ENCODE measurements at places on chromosomes 16 and 17.

- no peak for DNase-seq
Measured at GRCh38 chr17:65097110-65097509, 40.1 kb upstream of the RGS9 start.

DNA sequence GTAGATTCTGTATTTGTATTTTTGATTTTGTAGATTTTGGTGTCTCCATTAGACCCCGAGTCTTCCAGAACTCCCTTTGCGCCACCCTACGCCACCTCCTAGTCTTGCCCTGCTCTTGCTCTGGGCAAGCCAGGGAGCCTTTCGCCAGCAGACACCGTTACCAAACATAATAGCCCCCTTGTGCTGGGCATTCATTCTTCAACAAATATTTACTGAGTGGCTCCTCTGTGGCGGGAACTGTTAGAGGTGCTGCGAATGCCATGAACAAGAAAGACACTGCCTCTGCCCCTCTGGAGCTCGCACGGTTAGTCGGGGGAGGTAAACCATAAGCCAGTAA is 841 bp upstream of the GPT2 start:
- DNase-seq = no peak

DNA sequence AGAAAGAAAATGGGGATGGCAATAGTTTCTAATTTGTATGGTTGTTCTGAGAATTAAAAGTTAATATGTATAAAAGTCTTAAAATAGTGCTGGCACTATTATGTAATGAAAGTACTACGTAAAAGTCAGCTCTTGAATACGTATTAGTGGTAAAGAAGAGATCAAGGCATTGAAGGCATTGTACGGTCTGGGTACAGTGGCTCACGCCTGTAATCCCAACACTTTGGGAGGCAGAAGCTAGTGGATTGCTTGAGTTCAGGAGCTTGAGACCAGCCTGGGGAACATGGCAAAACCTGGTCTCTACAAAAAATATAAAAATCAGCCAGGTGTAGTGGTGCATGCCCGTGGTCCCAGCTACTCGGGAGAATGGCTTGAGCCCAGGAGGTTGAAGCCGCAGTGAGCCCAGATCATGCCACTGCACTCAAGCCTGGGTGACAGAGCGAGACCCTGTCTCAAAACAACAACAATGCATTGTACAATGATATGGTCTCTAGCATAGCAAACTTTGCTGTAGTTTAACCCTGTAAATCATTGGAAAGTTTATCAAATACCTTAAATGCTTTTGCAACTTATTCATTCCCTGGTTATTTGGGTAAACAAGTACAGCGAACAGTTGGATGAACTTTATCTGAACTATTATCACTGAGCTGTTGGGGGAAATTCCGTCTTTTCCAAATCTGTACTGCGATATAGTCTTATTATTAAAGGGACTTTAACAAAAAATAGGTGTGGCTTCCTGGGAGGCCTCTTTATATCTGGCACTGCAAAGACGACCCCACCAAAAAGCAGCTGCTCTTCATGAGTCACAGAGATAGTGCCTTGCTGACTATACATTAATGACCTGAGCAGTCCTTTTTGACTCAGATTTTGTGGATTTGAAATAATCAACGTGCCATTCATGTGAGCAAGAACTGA is 73.6 kb downstream of the GPRC5B start:
- no peak for DNase-seq

- DNase-seq = no peak
Measured at GRCh38 chr16:84132527-84133285, 12.3 kb downstream of the HSDL1 start.

GRCh38 chr16:75718452-75718851 is 7.8 kb downstream of the CPHXL start:
- DNase-seq = no peak

GRCh38 chr16:63059676-63060075 is 1023.4 kb upstream of the CDH8 start:
- DNase-seq = no peak

DNA sequence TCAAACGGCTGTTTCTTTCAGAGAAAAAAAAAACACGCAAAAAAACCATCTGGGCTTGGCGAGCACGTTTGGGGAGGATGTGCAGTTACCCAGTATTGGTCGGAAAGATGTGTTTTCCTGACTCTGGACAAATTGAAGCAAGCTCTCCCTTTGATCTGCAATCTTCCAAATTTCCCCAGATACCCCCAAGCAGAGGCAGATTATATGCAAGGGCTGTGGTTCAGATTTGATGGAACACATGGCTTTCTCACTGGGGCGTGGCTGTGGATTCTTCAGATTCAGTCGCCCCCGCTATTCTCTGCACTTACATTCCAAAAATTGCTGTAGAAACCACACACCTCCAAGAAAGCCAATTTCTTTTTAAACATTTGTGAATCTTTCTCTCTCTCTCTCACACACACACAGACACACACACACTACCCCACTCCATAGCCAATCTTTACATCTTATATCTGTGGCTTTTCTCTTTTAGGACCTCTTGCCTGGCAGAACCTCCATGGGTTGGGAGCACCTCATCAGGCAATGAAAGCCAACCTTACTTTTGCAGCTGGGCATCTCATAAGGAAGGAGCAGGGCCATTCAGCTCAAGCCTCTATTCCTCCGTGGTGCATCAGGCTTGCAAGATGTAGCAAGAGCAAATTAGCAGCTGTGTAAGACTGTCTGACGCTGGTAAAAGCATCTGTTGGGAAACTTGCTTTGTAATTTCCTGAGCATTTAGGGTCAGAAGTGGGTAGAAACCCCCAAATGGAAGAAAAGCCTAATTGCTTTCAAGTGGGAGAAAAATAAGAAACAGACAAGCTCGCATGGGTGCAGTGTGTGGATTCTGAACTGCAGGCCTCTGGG is 103.9 kb upstream of the FAM20A start:
- DNase-seq = no peak

DNA sequence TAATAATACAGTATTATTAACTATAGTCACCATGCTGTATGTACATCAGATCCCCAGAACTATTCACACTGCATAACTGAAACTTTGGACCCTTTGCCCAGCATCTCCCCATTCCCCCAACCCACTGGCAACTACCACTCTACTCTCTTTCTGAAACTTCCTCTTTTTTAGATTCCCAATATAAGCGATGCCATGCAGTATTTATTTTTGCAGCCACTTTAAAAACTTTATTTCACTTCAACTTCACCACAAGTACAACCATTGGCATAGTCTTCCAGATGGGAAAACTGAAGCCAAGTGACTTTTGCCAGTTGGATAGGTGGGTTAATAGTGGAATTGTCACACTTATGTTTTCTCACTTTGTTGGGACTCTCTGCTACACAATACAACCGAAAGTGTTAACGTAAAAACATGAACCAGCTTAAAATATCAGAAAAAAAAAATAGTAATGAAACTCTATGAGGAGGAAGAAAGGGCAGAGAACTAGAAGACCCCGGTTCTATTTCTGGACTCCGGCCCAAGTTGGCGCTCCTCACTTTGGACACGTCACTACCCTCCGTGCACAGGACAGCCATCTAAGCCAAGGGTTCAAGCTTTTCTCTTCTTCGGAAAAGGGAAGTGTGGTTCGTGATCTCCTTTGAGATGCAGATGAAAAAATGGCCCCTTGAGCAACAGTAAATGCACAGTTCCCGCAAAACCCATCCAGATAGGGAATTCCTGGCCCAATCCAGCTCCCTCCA is 743 bp downstream of the SHCBP1 start:
- no peak for DNase-seq

DNA sequence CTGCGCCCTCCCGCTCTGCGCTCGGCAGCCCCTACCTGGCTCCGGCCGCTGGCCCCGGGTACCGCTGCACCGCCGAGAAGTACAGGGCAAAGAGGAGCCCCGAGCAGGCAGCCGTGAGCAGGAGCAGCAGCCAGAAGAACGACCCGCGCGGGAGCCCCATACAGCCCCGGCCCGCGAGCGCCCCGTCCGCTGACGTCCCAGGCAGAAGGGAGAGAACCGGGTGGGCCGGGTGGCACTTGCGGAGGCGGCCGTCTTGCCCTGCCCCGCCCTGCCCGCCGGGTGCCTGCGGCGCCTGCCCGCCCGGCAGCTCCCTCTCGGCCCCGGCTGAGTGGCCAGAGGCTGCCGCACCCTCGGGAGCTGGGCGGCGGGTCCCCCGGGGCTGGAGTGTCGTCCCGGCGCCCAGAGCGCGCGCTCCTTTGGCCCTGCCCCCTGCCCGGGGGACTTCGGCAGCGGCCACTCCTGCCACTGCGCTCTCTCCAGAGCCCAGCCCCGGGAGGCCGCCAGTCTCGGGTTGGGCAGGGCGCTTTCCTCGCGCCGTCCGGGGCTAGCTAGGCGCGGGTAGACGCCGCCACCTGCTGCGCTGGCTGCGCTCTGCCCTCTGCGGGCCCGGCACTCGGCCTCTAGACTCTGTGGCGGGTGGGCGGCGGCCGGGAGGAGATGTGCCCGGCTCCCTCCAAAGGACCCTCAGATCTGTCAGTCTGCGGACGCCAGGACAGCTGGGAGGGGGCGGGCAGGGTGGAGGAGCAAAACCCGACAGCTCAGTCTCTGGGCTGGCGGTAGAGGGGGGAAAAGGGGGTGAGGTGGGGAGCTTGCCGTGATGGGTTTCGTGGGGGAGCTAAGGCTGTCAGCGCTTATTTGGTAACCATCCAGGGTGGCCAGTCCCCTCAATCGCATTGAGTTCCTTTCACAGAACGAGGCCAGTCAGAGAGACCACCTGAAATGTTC is at the start of gene ST6GALNAC2:
ST6GALNAC2 (minus strand) TSS at position 212 of the 945 bp plus-strand sequence; CDS start at position 160, 52 bp downstream.
- no peak for DNase-seq

DNA sequence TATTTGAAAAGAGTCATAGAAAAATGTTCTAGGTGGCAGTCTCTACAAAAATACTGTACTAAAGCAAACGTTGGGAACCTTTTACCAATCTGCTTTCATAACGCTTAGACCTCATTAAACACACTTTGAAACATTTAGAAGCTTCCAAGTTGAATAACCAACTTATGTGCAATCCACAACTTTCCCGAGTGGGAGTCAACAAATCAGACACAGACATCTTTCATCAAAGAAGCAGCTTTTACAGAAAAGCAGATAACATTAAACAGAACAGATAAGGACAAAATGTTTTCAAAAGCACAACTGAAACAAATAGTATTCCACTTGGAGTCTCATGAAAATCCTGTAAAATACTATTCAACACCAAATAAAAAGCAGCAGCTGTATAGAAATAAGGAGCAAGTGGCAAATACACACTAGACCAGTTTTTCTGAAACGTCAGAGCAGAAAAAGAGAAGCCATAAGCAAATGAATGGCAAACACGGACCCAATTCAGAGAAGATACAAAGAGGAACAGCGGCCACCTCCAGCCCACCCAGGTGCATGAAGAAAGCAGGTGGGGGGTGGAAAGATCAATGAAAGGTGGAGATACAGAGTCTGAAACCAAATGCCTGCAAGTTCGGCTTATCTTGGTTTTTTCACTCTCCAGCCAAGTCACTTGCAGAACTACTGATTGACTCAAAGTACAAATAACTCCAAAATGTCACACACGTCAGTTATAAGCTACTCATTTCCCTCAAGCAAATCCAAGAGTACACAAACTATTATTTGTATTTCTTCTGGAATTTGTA is 18.4 kb upstream of the FBF1 start:
- no peak for DNase-seq

- no peak for DNase-seq
Measured at GRCh38 chr16:23476289-23476688, 23.3 kb upstream of the COG7 start.

DNA sequence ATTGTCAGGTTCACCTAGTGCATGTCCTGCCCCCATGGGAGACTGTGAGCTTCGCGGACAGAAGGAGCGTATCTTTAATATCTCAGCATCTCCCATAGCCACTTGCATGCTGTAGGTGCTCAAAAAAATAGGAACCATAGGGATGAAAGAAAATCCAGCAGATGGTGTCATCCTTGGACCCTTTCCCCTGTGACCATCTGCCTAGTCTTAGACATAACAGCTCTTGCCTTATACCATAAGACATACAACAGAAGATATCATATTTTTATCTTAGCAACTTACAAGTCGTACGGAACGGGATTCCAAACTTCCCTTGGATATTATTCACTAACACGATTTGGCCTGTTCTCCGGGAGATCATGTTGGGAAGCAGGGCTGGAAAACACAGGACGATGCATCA is 14.5 kb downstream of the DHRS7C start:
- DNase-seq = no peak

DNA sequence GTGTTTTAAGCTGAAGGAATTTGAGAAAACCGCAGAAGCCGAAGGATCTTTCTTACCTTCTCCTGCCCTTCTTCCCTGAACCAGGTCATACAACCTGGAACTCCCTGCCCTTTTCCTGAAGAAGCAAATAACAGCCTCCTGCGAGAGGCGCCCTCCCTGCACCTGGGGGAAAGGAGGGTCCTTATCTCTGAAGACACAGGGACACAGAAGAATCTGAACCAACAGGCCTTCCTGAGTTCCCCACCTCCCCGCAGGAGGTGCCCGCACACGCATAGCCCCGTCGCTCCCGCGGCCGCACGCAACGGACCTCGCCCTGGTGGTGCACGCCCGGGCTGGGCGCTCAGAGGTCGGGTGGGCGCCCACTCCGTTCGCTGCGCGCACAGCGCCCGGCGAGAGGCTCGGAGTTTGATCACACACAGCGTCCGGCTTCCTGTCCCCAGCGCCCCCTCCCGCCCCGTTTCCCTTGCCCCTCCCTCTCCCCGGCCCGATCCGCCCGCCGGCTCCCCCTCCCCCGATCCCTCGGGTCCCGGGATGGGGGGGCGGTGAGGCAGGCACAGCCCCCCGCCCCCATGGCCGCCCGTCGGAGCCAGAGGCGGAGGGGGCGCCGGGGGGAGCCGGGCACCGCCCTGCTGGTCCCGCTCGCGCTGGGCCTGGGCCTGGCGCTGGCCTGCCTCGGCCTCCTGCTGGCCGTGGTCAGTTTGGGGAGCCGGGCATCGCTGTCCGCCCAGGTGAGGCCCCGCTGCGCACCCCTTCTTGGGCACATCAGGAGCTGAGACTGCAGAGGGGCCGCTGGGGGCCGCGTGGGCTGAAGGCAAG is at the start of gene TNFSF12:
TNFSF12 (plus strand) TSS at position 474 of the 816 bp plus-strand sequence; CDS start at position 570, 96 bp downstream.
- no peak for DNase-seq

GRCh38 chr17:62888148-62888547 is 77.9 kb upstream of the TANC2 start:
- no peak for DNase-seq

DNA sequence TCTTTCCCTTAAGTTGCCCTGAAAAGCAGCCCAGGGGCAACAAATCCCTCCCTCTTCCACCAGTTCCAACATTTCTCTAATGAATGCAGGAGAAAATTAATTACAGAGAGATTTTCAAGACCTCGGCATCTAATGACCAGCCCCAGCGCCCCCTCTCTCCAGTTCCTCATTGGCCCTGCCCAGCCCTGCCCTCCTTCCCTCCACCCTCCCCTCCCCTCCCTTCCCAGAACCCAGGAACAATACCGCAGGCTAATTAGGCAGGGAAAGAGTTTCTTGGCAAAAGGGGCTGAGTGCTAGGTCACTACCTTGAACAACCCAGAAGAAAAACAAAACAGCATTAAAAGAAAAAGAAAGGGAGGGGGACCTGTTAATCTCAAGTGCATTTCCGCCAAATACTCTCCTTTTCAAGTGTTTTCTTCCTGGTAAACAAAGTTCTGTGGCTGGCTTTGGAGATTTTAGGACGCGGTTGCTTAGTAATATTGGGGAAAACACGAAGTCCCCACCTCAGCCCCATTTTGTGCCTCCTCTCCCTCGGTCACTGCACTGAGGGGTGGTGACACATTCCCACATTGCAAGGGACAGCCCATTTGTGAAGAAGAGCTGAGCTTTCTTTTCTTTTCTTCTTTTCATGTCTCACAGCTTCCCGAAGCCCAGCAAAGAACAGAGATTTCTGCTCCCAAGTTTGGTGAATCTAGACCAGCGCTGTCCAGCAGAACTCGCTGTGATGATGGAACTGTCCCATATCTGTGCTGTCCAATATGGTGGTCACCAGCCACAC is 215.4 kb downstream of the SOX9 start:
- DNase-seq = no peak

GRCh38 chr17:81961087-81961511 is at the start of gene NOTUM:
NOTUM (minus strand) TSS chr17:81961187; CDS start chr17:81960909, 278 bp downstream.
- no peak for DNase-seq

Measured in CMK (cell line).